IMR-90 (cell line): ENCODE measurements at places on chromosomes 1 and 21. TPM values are rescaled to one million over a fixed set of nuclear protein-coding genes. Genes with fewer than 3 reads are reported as not detected.
A peak's percentile ranks its signal among the peaks of the same experiment; 100 is the strongest.

GRCh38 chr21:15893902-15894301, 164.1 kb downstream of the USP25 start:
- no peak for DNase-seq

- DNase-seq, result no peak
These were observed 9.1 kb upstream of the C1QA start for GRCh38 chr1:22627331-22627730.

DNA sequence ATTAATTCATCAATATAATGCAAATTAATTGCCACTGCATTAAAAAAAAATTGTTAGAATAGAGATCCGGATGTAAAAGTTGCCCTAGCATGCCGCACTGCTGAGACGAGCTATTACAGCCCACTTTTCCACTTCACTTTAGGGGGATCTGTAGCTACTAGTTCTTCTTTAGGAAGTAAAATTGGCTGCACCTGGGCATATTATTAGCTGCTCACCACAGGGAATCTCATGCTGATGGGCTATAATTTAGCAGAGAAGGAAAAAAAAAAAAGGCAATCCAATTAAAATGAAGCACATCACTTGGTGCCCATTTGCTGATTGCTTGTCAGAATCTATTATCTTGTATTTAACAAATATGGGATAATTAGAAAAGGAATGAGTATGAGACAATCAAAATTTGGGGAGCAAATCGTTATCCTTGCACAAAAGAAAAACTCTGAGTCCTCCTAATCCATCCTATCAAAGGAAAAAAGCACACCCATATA, 233.4 kb downstream of the DSCAM start:
- no peak for DNase-seq

GRCh38 chr1:145730900-145731299, 11.6 kb downstream of the CD160 start:
- no peak for DNase-seq

GRCh38 chr1:96361961-96362360, 359.6 kb upstream of the PTBP2 start:
- DNase-seq, result no peak

DNA sequence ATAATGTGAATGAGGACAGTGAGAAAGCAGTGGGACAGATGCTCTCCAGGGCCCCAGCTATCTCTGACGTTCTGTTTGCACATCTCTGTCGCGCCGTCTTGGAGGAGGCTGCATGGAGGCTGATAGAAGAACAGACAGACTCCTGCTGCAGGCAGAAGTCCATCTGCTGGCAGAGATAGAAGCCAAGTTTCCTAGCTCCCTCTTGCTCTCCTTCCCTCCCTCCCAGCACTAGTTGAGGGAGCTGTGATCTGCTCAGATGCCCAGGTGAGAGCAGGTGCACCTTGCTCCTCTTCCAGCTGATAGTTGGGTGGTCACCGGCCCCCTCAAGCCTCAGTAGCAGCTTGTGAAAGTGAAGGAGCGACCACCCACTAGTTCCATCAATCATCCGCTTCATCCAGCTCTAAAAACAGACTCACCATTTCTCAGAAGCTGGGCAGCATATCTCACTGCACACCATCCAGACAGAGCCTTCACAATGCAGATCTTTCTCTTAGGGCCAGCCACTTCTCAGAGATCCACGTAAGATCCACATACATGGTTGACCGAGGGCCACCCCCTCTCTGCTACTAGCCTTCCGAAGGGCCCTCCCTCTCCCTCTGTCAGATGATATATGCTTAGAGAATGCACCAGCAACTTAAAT, 12.9 kb downstream of the LRRN2 start:
- no peak for DNase-seq

DNA sequence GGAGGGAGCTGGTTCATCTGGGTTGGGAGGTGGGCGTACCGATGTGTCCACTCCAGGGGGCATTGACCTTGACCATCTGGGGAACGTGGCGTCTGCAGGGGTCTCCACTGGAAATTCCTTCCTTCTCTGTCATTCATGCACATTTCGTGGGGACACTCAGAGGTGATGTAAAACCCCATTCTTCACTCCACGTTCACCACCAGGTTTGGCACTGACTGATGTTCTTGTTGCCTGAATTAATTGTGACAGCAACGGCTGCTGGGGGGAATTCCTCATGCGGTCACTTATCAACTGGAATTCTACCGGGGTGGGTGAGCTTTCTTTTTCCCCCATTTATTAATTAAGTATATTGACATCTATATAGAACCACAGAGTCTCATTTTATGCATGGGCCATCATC, 18.1 kb upstream of the POFUT2 start:
- no peak for DNase-seq

DNA sequence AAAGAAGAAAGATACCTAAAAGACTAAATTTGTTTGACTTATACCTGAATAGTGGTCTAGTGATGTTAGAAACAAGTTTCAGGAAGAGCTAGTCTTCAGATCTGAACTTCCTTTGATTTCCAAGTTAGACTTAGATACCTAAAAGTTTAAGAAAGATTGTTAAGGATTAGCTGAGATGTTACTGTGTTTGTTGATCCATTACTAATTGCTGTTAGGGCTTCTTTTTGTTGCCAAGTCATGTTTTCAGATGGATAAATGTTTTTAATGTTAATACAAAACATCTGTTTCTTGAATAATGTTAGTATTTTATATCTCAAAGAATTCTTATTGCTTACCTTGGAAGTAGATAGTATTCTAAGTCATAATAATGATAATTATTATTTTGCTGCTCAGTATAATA, 11.6 kb downstream of the GNAI3 start:
- DNase-seq, result no peak

DNA sequence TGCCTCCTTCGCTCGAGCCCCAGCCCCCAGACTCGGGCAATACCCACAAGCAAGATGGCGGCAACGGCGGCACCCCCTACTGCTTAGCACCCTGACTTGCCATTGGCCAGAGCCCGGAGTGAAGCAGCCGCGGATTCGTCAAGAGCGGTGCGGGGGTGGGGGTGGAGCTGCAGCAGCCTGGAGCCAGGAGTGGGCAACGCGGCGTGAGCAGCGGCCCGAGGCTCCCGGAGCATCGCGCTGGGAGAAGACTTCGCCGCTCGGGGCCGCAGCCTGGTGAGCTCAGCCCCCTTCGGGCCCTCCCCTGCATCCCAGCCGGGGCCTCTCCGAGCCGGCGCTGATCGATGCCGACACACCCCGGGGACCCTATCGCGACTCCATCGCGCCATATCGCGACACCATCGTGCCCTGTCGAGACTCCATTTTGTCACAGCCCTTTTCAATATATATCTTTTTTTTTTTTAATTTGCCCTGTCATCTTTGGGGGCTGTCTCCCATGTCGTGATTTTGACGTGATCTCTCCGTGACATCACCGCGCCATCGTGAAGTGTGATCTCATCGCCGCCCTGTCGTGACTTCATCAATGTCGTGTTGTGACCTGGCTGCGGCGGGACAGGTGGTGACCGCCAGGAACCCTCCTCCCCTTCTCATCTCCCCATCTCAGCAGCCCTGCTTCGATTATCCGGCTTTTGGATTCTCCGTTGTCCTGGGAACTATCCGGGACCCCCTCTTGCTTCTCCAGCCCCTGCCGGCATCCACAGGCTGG, at the start of gene NCDN:
NCDN (plus strand) TSS at position 189 of the 763 bp plus-strand sequence; CDS start at position 581, 392 bp downstream.
- peak; percentile 97 for DNase-seq

DNA sequence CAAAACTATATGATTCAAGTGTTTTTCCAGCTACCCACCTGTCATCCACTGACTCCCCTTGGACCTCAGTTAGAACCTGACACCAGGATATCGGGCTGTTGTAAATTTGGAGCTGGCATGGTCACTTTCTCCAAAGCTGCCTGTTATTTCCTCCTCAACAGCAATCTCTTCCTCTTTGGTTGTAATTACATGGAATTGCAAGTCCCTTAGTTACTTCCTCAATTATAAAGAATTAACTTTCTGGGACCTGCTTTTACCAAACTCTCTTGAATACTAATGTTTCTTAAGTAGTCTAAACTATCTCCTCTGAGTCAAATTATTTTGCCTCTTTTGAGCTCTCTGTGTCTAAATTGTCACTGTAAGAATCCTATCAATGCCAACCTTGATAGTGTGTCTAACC, 150.3 kb upstream of the SGIP1 start:
- no peak for DNase-seq

DNA sequence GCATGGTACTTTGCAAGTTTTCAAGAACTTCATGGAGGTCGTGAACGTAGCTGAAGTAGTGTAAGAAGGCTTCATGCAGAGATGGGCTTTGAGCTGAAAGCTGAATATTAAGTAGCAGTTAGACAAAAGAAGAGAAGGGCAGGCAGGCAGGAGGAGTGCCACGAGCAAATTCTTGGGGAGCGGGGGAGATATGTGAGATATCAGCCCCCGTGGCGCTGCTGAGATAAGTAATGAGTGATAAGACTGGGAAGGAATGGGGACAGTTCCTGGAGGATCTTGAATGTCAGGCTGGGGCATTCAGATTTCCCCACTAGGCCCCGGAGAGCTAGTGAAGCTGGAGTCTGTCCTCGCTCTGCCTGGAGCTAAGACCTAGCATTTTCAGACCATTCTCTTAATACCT, 27.9 kb upstream of the KIRREL1 start:
- no peak for DNase-seq

DNA sequence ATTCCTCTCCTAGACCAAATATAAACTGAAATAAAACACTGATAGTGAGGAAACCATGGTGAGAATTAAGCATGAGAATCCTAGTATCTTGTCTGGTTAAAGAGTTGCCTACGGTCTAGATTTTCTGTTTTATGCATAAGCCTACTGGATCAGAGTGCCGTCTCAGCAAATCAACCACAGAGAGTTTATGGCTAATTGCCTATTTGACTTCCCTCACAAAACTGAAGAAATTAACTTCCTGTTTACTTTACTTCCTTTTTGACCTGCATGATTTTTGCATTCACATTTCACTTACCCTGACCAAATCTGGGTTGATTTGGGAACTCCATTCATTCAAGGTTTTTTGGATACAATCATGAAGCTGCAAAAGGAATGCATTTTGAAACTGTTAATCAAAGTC, 5.0 kb downstream of the GCLM start:
- no peak for DNase-seq

DNA sequence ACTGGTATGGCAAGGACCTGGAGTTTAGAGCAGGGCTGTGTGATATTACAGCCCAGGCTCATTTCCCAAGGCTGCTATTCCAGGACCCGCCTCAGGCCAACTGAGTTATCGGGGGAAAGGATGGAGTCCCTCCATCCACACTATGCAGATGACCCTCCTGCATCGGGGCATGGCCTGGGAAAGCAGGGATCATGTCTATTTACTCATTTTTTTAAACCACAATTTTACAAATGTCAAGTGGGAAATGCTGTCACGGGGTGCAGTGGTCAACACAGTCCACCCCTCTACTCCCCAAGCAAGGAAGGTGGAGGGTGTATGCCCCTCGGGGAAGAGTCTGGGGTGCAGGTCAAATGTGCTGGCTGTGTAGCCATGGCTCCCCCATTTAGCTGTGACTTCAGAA, 6.1 kb upstream of the CLEC20A start:
- no peak for DNase-seq

PDZK1 gene
- 1.4 and 1.7 TPM in 2 replicates for total RNA-seq

MMP23B gene
- 1.1 and 1.4 TPM in 2 replicates for total RNA-seq

AADACL4 gene
- total RNA-seq, result not detected in 2 replicates

GNAT2 gene
- 0.28 and 0.36 TPM in 2 replicates for total RNA-seq
